DMS79 (cell line): ENCODE measurements at places on chromosomes 7 and 10.

DNA sequence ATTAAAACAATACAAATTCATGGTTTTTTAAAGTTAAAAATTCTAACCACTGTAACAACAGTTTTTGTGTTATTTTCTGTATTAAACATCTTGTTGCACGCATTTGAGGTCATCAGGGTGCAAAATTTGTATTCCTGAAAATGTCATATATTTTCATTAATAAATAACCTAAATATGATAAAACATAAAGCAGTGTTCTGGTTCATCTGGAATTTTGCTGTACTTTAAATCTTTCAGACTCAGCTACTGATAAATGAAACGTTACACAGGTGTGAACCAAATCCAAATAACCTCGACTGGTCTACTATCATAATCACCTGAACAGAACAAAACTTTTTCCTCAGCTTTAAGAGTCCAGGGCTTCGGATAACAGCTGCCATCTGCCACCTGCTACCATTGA lies 6.9 kb downstream of the IFIT2 start:
- DNase-seq = no peak

GRCh38 chr7:81492240-81492639 lies 277.6 kb downstream of the HGF start:
- no peak for DNase-seq

DNA sequence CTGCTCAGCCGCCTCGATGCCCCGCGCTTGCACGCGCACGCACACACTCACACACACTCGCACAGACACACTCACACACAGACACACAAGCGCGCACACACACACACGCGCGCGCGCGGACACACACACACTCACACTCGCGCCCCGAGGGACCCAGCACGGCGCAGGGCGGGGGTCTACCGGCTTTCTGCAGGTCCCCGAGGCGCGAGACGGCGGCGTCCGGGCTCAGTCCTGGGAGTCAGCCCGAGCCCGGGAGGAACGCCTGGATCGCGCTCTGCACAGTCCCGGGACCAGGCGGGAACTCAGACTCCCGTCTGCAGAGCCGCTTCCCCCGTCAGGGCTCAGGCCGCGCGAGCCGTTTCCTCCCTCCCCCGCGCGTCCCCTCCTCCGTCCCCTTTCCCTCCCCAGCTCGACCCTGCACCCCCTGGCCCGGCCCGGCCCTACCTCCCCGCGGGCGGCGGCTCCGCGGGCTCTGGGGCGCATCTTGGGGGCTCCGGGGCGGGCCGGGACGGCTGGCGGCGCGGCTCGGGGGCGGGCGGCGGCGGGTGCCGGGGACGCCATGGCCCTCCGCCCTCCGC lies 464 bp downstream of the DENND2A start:
- DNase-seq = no peak

GRCh38 chr10:70728328-70728727 lies 56.0 kb downstream of the ADAMTS14 start:
- DNase-seq = no peak

DNA sequence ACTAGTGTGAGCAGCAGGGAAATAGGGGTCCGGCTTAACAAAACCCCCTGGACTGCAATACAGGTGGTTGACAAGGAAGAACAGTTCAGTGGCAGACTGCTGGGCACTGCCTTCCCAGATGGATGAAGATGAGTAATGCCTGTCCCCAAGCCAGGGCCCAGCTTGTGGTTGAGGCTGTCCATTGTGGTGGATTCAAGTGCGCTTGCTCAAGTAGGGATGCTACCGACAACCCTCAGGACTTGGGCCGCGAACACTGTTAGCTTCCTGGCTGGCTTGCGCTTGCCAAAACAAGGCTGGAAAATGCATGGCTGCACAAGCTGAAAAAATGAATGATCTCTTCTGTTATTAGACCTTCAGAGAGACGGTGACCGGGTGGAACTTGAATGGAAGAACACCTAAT lies 116.1 kb upstream of the ACBD5 start:
- DNase-seq = no peak

GRCh38 chr10:18059826-18060559 lies 80.2 kb upstream of the CACNB2 start:
- DNase-seq = no peak
